HT1080 (cell line): ENCODE measurements at places on chromosomes 12 and 14.

- no peak for DNase-seq
Observed at GRCh38 chr12:46152456-46152855, 116.4 kb downstream of the SLC38A1 start.

DNA sequence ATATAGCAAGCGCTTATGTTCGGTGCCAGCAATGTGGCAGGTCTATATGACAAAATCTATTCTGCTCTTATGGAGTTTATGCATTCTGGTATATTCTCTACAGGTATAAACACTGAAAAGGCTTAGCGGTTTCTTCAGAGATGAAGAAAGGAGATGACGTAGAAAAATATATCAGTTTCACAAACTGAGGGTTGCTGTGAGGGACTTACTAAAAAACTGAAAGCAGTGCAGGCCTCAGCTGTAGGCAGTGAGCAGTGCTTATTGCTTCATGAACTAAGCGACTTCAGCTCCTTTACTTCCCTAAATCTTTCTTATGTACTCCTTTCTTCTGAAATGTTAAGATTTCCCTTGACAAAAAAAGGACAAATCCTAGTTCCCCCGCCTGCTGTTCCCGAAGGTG is 4.5 kb downstream of the DDX47 start:
- no peak for DNase-seq

DNA sequence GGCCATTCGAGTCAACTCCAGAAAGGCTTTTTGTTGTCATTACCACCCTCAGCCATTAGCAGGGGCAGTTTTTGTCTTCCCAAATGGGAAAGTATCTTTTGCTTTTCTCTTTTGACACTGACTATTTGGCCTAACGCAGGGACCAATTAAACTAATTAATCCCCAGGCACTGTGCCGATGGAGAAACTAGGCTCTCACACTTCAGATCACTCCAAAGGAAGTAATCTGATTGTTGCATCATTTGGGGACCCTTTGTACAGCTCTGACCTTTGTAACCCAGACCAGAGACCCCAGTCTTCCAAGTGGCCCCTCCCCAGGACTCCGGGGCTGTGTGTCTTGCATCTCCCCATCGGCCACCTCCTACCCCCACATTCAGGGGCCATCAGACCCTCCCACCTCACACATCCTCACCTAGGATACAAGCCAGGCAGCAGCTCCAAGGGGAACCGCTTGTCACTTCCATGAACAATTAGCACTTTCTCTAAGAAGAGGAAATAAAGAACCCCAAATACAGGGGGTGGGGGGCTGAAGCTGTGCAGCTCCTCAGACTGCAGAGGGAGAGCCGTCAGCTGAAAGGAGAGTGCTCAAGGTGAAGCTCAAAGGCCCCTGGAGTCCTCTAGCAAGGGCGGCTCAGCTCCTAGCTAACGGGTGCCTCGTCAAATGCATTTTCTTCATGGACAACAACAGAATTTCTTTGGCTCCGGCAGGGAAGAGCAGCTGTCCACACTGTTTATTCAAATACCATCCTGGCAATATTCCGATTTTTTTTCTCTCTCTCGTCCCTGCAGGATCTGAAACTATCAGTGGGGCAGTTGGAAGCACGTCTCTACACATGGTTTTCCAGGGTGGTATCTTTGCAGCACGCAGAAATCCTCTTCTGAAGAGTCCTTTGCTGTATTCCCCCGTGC is 64.3 kb upstream of the DIO3 start:
- no peak for DNase-seq

DNA sequence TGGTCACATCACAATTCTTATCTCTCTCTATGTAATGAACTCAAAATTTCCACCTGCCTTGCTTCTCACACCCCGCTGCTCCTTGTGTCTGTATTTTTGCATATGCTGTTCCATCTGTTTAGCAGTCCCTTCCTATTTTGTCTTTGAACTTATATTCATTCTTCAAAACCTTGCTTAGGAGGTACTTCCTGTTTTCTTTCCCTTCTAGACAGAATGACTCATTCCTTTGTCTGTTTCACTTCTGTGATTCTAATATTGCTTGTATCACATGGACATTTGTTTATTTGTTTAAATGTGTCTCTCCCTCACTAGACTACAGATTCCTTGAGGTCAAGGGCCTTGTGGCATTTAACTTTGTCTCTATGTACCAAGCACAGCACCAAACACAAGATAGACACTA is 424.2 kb downstream of the ETNK1 start:
- peak; percentile 46 for DNase-seq

DNA sequence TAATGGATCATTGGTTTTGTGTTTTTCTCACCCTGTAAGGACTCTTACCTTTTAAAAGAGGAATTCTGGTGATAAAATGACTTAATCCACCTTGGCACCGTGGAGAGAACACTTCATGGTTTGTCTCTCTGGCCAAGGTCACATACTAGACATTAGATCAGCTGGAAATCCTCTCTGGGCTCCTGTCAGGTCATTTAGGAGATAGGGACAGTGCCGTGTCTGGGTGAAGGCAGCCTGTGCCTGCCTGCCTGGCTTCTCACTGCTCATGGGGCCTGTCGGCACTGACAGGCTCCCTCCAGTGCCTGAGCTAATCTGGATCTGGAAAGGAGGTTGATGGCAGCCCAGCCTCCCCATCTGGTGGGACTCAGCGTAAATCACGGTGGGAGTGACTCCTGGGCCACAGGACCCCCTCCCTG is 5.7 kb downstream of the CRADD start:
- DNase-seq, result no peak

DNA sequence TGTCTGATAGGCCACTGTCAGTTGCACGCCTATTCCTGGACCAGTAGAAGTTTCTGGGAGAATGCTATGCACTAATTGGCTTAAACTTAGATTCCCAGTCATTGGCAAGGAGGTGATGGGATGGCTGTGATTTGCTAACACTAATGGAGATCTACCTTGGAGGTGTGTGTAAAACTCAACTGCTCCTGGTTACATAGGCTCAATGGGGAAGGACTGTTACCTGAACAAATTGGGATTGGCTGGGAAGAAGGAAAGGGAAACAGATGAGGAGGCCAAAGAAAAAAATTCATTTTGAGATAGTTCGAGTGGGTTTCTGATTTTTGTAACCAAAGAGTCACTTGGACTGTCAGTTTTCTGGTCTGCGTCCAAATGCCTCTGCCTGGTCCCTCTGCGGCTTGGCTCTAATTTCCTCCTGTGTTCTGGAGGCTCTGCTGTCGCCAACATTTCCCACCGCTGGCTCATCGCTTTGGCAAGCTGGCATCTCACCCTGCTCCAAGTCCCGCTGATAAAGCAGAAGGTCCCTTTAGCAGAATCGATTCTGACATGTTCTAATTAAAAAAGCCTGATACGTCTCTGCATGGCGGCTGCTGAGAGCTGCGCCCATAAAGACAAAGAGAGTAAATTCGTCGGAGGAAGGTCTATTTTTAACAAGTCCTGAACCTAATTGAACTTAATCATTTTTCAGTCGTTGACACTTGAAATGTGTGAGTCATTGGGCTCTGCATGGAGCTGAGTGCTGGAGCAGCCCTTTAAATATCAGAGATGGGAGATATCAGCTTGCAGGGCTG is 2.0 kb upstream of the CCDC63 start:
- DNase-seq, result peak; percentile 13

DNA sequence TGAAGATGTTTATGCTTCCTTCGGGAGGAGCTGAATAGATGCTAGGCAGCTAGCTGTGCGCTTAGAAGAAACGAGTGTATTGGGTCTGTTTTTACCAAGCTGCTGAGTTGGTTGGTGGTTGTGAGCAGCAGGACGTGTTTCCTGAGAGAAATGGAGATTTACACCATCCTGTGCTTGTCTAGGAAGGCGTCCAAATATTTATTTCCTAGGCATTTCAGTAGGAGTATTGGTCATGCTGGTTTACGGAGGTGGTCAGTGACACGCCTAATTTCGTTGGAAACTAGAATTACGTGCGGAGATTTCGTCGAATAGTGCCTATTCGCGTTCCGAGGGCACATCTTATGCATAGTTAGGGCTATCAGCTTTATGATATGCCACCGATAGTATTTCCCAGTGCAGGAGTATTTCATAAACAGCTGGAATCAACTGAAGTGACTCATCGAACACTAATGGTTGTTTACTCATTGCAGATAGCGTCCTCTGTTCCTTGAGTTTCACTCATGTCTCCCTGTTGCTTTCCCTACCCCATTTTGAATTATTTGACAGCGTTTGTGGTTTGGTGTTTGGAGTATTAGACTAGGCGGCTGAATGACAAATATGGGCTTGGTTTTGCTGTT is 780 bp downstream of the TBC1D15 start:
- DNase-seq, result peak; percentile 56

DNA sequence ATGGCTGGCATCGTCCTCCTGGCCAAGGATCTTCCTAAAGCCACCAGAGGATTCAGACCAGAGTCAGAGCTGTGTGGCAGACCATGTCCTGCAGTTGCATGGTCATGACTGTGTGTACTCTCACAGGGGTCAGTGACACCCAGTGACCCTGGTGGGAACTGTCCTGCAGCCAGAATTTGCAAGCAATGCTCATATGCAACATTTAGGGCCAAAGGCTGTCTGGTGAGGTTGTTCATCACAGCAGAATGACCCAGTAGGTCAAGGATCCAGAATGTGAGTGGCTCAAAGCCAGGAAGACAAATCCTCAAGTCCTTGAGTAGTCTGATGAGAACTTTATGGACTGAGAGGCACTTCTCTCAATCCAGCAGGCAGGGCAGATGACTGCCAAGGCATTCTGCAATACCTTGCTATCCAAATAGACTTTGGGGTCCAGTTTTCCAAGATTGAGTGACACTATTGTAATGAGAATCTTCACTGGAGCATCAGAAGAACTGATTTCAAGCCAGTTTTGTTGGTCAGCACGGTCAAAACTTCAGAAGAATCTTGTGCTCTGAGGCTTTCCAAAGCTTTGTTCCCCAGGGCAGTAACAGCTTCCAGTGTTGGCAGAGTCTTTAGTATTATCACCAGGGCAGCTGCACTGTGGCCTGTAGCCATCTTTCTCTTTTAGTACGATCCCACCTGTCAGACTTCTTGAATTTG is 122.0 kb downstream of the PTCSC3 start:
- DNase-seq, result no peak

- DNase-seq, result no peak
Observed at GRCh38 chr12:63034601-63035000, 99.7 kb upstream of the PPM1H start.

- DNase-seq, result no peak
Observed at GRCh38 chr12:19435831-19436497, 3.3 kb upstream of the AEBP2 start.

GRCh38 chr14:104149617-104150135 is 11.3 kb downstream of the KIF26A start:
- DNase-seq, result no peak

GRCh38 chr12:101181776-101182175 is 28.3 kb downstream of the SLC5A8 start:
- DNase-seq, result no peak

GRCh38 chr12:41869432-41869831 is 275.2 kb downstream of the GXYLT1 start:
- DNase-seq, result no peak

- DNase-seq, result no peak
Observed at GRCh38 chr12:87140262-87140661, 884.1 kb upstream of the MGAT4C start.

DNA sequence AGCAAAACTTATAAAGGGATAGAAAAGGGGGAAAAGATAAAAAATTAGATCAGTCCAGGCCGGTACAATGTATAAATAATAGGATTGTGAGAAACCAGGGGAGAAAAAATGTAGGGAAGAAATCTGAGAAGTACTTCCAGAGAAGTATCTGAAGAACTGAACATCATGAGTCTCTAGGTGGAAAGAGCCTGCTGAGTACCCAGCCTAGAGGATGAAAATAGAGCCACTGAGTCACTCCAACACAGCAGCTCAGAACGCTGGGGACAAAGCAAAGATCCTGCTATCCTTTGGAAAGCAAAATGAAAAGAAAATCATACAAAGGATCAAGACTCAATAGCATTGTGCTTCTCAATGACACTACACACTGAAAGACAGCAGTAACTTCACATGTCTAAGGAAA is 138.0 kb downstream of the ANO6 start:
- no peak for DNase-seq

GRCh38 chr14:91175291-91176201 is 61.7 kb downstream of the DGLUCY start:
- no peak for DNase-seq

DNA sequence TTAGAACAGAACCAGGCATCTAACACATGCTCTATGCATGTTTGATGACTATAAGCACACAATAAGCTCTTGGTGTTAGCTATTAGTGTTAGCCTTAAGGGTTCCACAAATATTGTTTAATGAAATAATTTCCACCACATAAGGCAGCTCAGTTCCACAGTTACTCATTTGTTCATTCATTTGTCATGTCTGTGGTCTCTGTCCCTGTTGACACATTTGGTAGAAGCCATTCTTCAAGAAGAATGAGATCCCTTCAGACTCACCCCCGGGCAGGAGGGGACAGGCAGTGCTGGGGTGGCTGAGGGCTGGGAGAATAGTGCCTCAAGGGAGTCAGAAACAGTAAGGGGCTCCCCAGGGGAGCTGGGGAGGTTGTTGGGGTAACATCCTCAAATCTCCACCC is 3.7 kb upstream of the FAIM2 start:
- DNase-seq, result no peak

GRCh38 chr14:68020999-68021663 is 201.6 kb downstream of the RAD51B start:
- DNase-seq, result no peak

DNA sequence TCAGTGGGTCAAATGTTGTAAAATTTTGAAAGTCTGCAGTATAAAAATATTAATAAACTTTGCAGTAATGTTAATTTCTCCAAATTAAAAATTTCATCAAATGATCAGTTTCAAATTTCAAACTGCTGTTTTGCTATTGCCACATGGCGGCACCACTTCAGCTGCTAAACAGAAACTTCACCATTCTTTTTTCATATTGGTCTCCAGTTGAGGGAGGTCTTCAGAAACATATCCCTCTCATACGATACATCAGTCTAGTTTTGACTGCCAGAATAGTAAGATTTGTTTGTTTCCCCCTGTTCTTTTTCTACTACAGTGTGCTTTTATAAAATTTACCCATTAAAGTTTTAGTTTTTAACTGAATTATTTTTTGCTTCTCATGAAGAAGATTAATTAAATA is 4.2 kb upstream of the TRHDE start:
- DNase-seq, result peak; percentile 50

- peak; percentile 98 for DNase-seq
Observed at GRCh38 chr12:79547044-79547734, 143.6 kb downstream of the PAWR start.

- DNase-seq, result peak; percentile 72
Observed at GRCh38 chr12:103799857-103800771, 40.9 kb downstream of the NT5DC3 start.

DNA sequence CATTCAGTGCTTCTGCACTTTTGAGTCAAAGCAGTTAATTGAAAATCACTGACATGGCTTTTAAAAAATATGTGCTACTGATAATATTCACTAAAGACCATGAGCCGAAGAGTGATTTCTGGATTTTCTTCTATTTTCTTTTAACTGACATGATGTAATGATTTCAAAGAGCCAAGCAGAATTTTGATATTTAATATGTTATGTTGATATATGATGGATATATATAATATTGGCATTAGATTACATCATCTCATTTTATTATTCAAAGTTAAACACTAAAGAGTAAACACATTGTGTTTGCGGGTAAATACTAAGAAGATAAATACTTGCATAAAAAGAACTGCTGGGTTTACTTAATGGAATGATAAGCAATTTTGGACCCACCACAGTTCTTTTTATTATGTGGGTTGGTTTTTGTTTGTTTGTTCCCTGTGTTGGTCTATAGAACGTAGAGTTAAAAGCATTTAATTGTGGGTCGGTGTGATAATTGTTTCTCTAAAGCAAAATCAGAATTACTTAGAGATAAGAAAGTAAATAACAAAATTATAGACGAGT is 692 bp downstream of the SPIC start:
- DNase-seq, result no peak
